Caki2 (cell line): ENCODE measurements at places on chromosomes 3 and 15. TPM values are rescaled to one million over a fixed set of nuclear protein-coding genes. Genes with fewer than 3 reads are reported as not detected.
A peak's percentile ranks its signal among the peaks of the same experiment; 100 is the strongest.

DNA sequence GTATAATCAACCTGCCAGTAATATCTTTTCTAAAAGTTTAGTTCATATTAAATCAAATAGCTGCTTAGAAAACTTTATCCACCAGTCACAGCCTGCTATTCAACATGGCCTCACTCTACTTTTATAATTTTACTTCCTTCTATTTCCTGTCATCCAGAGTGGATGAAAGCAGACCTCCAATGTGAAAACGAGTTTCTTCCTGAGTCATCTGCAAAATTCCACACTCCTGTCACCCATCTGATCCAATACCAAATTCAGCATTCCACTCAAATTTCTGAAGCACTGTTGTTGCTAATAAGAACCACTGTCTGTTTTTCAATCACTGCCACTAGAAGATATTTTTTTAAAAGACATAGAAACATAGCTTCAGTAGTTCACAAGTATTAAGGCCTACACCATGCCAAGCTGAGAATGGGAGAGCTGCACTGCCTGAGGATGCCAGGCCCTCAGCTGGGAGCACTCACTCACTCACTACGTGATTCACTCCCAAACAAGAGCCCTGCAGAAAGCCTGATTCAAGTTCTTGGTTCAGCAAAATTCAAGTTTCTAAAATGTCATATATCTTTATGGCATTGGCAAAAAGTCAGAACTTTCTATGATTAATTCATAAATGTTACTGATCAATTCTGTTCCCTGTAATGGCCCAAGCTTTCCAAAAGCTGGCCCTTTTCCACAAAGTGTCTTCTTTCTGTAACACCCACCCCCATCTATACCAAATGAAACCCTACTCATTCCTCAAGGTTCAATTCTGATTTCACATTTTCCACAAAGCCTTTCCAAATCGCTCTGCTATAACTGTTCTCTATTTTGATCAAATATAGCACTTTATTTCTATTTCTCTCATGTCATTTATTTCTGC lies 82.9 kb downstream of the FSIP1 start:
- DNase-seq = no peak

- DNase-seq = no peak
Observed at GRCh38 chr3:118641608-118642007, 393.0 kb downstream of the IGSF11 start.

DNA sequence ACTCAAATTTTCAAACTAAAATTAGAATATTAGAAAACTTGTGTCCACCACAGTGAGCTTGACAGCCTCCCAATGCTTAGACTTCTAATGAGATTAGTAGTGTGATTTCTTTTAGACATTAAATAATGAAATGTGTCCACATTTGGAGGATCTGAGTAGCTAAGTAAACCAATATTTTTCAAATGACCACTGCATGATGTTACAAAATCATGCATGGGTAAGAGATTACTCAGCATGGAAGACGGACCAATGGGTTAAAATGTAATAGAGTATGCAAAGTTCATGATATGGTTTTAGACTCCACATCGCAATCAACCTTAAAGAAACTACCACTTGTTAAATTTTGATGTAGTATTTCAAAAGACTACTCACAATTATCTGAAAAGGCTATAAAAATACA lies 130.6 kb downstream of the IMPG2 start:
- peak; percentile 28 for DNase-seq

GRCh38 chr15:57196865-57197264 lies 179.4 kb upstream of the CGNL1 start:
- DNase-seq = no peak

The IL17RD gene
- 0.81 and 2.6 TPM in 2 replicates for total RNA-seq

- DNase-seq = no peak
Observed at GRCh38 chr15:80531388-80531787, 127.2 kb downstream of the ARNT2 start.

The NR1I2 gene
- not detected in 2 replicates for total RNA-seq

GRCh38 chr3:156610154-156610553 lies 55.2 kb upstream of the SSR3 start:
- DNase-seq = no peak

DNA sequence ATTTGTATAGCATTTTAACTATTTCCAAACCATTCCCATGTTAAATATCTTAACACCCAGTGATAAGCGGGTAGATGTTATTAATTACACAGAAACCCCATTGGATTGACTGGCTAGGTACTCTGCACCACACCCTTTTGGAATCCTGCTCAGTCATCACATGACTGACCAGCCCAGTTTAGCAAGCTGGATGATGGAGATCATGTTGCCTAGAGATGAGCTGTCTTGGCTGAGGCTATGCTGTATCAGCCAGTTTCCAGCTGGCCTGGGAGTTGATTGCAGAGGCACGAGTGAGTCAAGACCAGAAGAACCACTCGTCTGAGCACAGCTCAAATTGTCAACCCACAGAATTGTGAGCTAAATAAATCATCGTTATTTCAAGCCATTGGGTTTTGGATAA lies 124.6 kb downstream of the ZNF621 start:
- DNase-seq = no peak

DNA sequence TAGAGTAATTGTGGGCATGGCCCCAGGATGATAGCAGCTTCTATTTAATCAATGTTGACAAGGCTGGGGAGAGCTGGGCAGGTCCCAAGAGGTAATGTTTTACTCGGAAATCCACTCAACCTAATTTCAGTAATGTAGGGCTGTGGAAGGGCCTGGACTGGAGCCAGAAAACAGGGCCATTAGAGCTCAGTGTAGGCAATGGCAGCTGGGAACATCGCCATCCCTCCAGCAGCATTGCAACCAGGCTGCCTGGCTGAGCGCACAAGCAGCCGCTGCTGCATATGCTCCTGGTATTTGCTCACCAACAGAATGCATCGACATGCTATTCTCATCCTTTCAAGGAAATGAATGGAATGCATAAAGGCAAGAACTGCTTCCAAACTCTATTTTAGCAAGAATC lies 90.0 kb downstream of the GAP43 start:
- no peak for DNase-seq

The ISG20 gene
- total RNA-seq = 0.75 and 7.2 TPM in 2 replicates

- DNase-seq = no peak
Observed at GRCh38 chr15:66702787-66703539, 927 bp downstream of the SMAD6 start.

DNA sequence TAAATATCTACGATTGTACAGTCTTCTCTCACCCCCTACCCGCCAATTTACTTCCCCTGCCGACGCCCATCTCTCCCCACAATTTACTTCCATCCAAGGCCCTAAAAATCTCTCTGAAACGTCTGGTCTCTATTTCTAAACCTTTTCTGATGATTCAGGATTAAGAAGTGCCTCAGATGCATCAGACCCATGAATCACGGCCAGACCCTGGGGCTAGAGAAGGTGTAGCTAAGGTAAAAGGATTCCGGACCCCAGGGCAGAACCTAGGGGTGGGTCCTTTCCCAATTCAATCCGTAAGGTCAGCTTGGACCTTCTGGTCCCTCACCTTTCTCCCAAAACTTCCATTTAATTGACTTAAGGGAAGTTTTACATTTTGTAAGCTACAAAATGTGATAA lies 46.4 kb downstream of the LRIG1 start:
- DNase-seq = no peak

- DNase-seq = no peak
Observed at GRCh38 chr3:6222069-6222468, 638.8 kb upstream of the GRM7 start.

- no peak for DNase-seq
Observed at GRCh38 chr15:79002581-79002980, 57.7 kb upstream of the CTSH start.

The TTC21A gene
- total RNA-seq = 0.54 and 0.96 TPM in 2 replicates

DNA sequence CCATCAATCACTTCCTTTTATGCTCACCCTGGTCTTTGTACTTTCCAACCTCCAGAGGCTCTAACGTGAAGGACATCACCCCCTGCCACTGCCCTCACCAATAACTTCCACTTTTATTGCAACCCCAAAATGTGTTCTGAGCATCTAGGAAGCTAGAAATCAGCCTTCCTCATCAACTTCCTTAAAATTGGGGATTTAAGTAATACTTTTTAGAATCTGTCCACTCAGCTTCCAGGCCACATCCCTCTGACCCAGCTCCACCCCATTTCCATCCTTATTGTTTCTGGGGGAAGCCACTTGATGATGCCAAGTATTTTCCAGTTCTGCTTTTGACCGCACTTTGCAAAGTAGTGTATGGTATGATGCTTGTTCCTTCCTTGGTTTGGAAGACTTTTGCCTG lies 73.5 kb upstream of the XCR1 start:
- no peak for DNase-seq

The NPAP1 gene
- not detected in 2 replicates for total RNA-seq

DNA sequence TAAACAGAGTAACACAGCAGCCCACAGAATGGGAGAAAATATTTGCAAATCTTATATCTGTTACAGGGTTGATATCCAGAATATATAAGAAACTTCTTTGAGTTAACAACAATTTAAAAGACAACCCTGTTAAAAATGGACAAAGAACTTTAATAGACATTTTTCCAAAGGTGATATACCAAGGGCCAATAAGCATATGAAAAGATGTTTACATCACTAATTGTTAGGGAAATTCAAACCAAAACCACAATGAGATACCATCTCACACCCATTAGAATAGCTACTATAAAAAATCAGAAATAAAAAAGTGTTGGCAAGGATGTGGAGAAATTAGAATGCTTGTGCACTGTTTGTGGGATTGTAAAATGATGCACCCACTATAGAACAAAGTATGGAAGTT lies 110.8 kb downstream of the SPATA16 start:
- no peak for DNase-seq

DNA sequence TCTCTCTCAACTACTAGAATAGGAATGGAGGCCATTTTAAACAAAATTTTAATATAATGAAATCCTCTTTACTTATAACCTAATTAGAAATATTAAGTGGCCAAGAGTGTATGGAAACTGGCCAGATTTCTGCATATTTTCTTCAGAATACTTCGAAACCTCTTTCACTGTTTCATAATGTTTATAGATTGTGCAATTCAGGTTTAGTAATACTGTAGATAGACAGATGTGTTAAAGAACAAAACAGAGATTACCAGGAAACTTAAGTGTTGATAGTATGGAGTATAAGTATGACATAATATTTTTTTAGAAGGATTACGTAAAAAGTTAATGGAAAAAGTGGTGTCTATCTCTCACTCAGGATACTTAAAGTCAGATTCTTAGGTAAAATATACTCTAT lies 4.7 kb downstream of the ABHD5 start:
- DNase-seq = no peak

The CRYGS gene
- total RNA-seq = 3.1 TPM in 1 of 2 replicates, not detected in the other

The GATA2 gene
- 1.5 TPM in 1 of 2 replicates, not detected in the other for total RNA-seq

DNA sequence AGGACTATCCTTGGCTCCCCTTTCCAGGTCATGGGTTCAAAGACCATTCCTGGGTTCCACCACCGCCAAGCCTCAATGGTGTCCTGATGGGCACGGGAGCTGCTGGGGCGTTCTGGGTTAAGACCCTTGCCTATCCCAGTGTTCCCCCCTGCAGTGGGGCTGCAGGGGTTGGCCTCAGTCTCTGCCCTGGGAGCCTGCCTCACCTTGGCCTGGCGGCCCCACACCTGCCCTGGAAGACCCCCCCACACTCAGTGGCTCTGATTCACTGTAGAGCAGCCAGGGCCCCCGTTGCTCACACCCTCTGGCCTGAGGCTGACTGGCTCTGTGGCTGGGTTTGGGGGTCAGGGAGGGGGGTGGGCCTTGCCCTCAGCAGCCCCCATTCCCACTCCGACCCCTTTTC lies 22.0 kb downstream of the C15orf39 start:
- DNase-seq = no peak

The CCDC32 gene
- total RNA-seq = 31.4 and 33.7 TPM in 2 replicates

GRCh38 chr3:4065554-4065953 lies 237.6 kb upstream of the SETMAR start:
- no peak for DNase-seq

GRCh38 chr15:27576576-27576975 lies 522.5 kb downstream of the OCA2 start:
- no peak for DNase-seq

DNA sequence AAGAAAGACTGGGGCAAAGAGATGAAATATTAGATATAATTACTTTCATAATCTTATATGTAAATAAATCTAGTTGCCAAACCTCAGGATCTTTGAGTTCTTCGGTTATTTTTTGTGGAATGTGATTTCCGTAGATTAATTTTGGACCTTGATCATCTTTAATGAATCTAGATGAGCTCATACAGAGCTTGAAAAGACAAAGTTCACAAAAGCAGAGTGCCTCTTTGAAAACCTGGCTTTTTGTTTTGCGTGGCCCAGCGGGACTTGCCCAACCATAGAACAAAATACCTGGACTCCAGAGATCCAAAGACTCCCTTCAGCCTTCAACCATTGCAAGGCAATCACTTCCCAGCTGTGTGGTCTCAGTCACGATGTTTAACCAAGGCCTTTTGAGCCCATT lies 54.8 kb upstream of the CHST2 start:
- no peak for DNase-seq

The ANKUB1 gene
- total RNA-seq = not detected in 2 replicates

- no peak for DNase-seq
Observed at GRCh38 chr3:78287085-78287484, 1247.2 kb downstream of the ROBO2 start.

The EPHA6 gene
- total RNA-seq = 3.2 TPM in 1 of 2 replicates, not detected in the other

DNA sequence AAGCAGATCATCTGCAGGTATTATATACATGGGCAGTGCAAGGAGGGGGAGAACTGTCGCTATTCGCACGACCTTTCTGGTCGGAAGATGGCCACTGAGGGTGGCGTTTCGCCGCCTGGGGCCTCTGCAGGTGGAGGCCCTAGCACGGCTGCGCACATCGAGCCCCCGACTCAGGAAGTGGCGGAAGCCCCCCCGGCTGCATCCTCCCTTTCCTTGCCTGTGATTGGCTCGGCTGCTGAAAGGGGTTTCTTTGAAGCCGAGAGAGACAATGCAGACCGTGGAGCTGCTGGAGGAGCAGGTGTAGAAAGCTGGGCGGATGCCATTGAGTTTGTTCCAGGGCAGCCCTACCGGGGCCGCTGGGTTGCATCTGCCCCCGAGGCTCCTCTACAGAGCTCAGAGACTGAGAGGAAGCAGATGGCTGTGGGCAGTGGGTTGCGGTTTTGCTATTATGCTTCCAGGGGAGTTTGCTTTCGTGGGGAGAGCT lies 639 bp downstream of the MKRN3 start:
- DNase-seq = no peak

The GOLGA8Q gene
- 2.1 and 2.3 TPM in 2 replicates for total RNA-seq

GRCh38 chr15:31517711-31518110 lies 191.1 kb downstream of the KLF13 start:
- DNase-seq = no peak

- DNase-seq = no peak
Observed at GRCh38 chr3:61110576-61110975, 140.7 kb downstream of the FHIT start.

GRCh38 chr3:90011131-90011530 lies 903.7 kb downstream of the EPHA3 start:
- no peak for DNase-seq

The ZNF385D gene
- 2.1 and 53.4 TPM in 2 replicates for total RNA-seq

DNA sequence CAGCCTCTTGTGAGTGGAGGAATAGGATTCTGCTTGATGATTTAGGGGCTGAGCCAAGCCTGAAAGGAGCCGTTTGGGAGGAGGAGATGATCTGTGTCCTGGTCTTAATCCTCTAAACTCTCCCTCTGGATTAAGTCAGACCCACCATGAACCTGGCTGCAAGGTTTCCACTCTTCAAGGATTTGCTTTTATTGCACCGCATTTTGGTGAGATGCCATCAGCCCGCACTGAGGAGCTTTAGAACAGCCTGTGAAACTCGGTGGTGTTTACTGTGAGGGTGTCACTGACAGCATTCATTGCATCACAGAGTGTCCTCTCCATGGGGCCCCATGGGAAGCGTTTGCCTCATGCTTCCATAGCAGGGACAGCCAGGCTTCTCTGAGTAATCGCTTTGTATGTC lies 59.2 kb downstream of the EPHB1 start:
- DNase-seq = no peak

The CAND2 gene
- total RNA-seq = not detected in 2 replicates

The CA12 gene
- total RNA-seq = 194 and 272 TPM in 2 replicates
